Substantia nigra (tissue), 51 donors: ENCODE measurements at places on chromosomes 6 and 20.

GRCh38 chr6:28235912-28236452 is 10.9 kb downstream of the ZSCAN9 start:
- no peak for DNase-seq

GRCh38 chr6:146871611-146872425 is 273.0 kb downstream of the ADGB start:
- DNase-seq, result no peak

DNA sequence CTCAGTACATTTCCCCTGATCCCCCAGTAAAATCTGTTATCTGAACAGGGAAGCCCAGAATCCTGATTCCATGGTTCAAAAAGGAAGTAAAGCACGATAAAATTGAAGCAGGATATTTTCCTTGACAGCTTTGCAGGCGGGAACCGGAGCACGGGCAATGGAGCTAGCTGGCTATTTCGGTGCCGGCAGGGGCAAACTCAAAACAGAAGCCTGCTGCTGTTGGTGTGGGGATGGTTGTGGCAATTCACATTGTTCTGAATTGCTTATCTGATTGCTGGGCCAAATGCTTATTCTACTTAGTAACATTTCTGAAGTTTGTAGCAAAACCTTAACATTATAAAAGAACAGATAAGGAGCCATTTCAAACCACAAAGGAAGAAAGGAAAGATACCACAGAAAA is 172.4 kb downstream of the MMS22L start:
- DNase-seq, result no peak

DNA sequence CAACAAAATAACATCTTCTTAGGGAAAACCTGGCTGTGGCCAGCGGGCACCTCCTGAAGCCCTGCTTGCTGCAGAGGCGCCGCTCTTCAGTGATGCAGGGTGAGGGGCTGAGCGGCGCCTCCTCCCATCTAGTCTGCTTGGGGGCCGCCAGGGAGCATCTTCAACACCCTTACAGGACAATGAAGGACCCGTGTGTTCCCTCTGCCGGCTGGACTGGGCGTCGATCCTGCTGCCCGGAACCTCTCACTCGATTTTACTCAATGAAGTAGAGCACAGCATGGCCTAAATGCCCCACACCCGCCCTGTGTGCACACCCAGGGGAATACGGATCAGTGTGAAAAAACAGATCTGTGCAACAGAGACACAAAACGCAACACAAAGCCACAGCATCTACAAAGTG is 28.5 kb upstream of the MPC1 start:
- no peak for DNase-seq

DNA sequence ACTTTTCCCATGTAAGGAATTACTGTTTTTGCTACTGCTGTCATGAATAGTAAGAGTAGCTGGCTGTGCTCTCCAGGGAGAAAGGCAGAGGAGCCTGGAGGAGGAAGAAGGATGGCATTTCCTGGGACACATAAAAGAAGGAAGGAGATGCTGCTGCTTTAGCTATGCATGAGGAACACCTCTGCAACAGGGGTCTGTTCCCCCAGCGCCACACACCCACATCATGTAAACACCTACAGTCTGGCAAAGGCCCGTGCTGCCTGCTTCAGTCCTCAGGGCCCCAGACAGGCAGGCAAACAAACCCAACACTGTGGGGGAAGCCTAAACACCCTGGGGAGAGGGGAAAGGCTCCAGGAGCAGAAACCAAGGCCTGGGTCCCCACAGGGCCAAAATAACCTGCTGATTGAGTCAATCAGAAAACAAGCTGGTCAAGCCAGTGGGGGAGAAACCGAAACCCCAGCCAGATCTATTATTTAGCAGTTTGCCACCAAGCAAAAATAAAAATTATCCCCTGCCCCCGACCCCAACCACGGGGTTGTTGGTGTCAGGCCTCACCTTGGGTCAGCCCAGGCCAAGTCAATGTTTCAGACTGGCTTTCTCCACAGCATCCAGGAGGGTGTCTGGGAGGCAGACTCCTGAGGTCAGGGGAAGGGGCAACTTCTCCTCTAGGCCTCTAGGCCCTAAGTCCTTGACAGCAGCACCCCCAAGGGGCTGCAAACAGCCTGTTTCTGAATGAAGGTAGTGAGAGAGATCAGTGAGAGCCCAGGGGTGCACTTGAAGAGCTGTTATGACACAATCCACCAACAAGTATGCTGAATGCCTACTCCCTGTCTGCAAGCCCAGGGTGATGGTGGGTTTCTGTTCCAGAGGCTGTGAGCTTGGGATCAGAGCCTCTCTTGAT is 34.6 kb upstream of the SCUBE3 start:
- DNase-seq, result no peak

DNA sequence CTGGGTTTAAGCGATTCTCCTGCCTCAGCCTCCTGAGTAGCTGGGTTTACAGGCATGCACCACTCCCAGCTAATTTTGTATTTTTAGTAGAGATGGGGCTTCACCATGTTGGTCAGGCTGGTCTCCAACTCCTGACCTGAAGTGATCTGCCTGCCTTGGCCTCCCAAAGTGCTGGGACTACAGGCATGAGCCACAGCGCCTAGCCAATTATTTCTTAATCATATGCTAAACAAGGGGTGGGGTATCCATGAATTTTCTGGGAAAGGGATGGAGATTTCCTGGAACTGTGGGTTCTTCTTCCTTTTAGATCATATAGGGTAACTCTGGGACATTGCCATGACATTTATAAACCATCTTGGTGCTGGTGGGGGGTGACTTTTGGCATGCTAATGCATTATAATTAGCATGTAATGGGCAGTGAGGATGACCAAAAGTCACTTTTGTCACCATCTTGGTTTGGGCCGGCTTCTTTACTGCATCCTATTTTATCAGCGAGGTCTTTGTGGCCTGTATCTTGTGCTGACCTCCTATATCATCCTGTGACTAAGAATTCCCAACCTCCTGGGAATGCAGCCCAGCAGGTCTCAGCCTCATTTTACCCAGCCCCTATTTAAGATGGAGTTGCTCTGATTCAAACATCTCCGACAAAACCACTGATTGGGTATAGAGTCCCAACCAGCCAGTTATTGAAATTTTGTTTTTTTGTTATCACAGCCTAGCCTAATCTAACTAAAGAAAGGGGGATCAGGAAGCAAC is 29.9 kb upstream of the DDR1 start:
- no peak for DNase-seq

DNA sequence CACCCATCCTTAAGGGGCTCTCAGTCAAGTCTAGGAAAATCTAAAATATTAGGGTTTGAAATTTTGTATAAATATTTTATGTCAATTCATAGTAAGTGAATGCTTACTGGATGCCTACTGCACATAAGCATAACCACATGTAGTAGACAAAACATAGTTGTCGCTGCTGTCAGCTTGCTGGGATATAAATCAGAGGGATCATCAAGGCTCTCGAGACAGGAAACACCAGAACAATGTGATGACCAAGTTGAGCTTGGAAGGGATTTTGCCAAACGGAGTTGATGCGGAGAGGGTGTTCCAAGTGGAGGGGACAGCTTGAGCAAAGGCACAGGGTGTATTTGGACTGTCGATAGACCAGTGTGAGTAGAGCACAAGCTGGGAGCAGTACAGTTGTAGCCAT is 105.8 kb upstream of the SUPT3H start:
- DNase-seq, result no peak

DNA sequence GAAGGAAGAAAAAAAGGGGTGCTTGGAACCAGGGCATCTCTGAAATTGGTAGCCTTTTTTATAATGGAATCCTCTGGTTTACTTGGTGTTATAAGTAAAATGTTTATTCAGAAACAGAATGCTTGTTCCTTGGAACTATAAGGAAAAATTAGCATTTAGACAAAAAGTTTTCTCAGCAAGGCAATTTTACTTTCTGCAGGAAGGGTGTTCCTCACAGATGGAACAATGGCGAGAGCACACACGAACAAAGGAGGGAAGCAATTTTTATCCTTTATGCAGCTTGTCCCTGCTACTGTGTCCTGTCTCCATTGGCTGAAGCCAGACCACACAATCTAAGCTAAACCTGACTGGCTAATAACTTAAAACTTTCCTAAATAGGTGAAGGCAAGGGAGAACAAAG is 22.7 kb upstream of the FANCE start:
- no peak for DNase-seq

DNA sequence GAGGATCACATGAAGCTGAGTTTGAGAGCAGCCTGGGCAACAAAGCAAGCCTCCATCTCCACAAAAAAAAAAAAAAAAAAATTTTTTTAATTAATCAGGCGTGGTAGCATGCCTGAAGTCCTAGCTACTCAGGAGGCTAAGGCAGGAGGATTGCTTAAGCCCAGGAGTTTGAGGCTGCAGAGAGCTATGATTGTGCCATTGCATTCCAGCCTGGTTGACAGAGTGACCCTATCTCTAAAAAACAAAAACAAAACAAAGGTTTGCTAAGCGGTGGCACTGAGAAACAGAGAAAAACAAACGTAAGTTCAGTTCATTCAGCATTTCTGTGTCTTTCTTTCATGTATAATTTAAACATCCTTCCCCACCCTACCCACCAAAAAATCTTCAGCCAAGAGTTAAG is 78.4 kb downstream of the ANKS1A start:
- no peak for DNase-seq

- DNase-seq, result no peak
Observed at GRCh38 chr6:130713144-130713543, 114.1 kb upstream of the SMLR1 start.

- DNase-seq, result no peak
Observed at GRCh38 chr6:10901770-10902169, 14.9 kb downstream of the SYCP2L start.

DNA sequence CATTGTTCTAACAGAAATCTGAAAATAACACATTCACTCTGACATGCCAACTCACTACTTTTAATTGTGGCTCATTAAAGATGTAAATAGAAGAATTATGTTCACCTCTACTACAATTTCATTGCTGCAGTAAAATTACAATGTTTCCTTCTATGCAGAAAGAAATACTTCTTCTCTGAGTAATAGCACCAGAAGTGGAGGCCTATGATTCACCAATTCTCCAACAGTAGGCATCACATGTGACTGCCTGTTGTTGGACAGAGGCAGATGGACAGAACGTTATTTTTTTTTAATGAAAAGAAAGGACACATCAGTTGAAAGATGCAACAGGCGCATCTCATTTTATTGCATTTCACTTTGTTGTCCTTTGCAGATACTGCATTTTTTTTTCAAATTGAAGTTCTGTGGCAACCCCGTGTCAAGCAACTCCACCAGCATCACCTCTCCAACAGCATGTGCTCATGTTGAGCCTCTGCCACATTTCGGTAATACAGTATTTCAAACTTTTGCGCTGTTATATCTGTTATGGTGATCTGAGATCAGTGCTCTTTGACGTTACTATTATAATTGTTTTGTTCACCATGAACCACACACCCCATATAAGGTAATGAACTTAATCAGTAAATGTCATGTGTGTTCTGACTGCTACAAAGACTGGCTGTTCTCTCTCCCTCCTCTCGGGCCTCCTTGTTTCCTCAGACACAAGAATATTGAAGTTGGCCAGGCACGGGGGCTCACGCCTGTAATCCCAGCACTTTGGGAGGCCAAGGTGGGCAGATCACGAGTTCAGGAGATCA is 121.4 kb downstream of the ATXN1 start:
- DNase-seq, result no peak

- DNase-seq, result no peak
Observed at GRCh38 chr20:49636447-49636846, 68.5 kb upstream of the PTGIS start.

DNA sequence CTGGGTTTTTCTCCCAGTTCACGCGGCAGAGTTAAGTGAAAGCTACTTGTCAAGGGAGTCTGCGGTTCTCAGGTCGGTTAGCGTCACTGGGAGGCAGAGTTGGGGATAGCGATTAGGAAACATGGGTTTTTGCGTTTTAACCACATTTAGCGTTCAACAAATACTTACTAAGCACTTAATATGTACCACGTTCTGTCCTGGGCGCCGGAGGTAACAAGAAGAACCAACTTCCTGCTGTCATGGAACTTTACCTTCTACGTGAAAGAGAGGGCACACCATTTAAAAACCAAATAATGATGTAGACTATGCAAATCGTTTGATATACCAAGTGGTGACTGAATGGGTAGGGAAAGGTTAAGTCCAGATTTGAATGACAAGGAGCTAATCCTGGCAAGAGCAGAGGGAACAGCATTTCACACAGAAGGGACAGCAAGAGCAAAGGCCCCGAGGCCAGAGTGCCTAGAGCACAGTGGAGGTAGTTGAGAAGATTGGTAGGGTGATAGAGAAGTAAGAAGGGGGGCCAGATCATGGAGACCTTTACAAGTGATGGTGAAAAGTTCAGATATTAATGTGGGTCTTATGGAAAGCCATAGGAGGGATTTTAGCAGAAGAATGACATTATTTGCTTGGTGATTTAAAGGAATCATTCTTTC is 744 bp downstream of the RIOK1 start:
- DNase-seq, result no peak

DNA sequence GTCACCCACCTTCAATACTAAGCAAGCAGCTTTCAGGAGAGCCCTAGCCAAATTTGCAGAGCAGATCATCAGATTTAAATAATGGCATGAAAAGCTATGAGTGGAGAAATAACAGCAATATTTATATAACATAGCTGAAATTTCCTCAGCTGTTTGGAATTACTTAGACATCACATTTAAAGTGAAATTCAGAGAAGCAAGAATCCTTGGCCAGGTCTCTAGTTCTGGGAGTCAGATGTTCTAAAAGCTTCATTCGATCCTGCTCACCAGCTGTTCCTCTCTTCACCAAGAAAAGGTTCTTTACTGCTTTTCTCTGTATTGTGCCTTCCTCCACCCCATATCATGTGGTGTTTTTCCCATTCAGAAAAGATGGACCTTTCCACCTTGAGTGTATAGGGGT is 152.3 kb upstream of the JAG1 start:
- DNase-seq, result no peak

DNA sequence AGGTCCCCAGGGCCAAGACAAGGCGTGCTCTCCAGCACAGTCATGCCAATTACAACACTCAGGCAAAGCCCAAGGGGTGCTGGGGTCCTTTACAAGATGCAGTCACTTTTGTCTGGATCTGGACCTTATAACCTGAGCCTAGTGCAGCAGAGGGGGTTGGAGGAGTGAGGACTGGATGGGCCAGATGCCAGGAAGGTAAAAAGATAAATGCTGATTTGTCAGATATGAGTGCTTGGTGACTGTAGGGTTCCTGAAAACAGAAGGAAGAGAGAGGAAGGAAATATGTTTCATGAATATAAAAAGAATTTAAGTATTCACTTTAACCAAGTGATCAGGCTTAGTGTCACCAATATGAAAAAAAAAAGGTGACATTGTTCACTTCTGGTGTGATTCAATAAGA is 43.4 kb upstream of the TFAP2A start:
- DNase-seq, result no peak

DNA sequence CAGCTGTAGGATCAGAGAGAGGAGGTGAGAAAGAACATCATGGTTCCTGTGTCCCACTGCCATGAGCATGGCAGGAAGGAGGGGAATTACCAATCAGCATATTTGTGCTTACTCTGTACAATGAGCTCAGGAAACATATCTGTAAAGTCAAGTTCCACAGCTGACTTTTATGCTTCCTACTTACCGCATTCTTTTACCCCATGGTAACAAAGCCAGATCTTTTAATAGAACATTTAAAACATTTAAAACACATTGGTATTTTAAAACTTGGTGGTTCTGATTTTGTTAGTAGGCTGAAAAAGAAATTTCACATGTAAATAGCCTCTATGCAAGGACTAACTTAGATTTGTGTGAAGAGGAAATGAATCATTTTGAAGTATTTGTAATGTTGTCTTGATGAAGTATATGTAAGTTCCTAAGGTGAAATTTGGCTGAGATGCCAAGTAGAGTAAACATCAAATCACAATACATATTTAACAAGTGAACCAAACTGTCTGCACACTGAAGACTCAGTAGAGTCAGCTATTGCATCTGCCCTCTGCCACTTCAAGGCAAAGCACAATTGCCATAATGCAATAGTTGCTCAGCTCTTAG is 114.7 kb downstream of the GJA10 start:
- DNase-seq, result no peak

GRCh38 chr20:59987135-59987534 is 28.9 kb downstream of the CDH26 start:
- DNase-seq, result no peak
